ENCODE measurements at places on chromosomes 5 and 9.

- peak; percentile 74 for DNase-seq
Observed at GRCh38 chr5:98927242-98927988, 1.4 kb downstream of the CHD1 start.

- DNase-seq, result peak; percentile 38
Observed at GRCh38 chr9:37531699-37532098, 44.5 kb downstream of the FBXO10 start.

DNA sequence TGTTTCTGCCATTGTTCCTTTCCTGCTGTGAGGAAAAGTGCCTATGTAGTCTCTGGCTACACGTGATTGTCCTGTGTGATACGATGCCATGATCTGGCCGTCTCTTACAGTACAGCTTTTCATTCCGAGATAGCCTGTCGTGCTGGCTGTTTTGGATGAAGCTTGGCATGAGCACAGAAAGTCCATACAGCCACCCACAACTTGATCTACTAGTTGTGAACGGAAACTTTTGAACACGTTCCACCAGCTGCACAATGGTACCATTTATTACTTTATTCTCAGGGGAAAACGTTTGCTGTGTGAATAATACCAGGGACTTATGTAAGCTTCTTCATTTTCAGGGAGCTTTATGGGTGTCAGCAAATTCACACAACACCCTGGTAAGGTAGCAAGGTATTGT, 217.6 kb upstream of the ANKRD55 start:
- DNase-seq, result no peak

DNA sequence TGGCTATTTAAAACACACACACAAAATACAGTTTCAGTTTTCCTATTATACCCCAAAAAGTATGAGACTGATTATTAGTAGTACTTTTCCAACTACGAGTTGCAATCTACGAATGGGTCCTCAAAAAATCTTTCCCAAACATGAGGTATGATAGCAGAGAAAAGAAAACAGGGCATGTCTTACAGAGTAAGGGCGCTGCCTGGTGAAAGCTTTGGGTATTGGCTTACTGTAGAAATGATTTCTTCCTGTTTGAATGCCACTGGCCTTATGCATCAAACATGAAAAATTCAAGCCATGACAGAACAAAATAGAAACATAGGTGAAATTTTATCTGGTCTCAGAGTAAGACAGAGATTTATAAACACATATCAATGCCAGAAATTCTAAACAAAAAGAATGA, 448.0 kb downstream of the SPOCK1 start:
- no peak for DNase-seq

GRCh38 chr9:107750741-107751566, 261.4 kb upstream of the KLF4 start:
- peak; percentile 91 for DNase-seq

- DNase-seq, result no peak
Observed at GRCh38 chr5:19975795-19976194, 12.2 kb downstream of the CDH18 start.

Data from suppressor macrophage (primary cell).